ENCODE measurements at places on chromosomes 1 and 21.

DNA sequence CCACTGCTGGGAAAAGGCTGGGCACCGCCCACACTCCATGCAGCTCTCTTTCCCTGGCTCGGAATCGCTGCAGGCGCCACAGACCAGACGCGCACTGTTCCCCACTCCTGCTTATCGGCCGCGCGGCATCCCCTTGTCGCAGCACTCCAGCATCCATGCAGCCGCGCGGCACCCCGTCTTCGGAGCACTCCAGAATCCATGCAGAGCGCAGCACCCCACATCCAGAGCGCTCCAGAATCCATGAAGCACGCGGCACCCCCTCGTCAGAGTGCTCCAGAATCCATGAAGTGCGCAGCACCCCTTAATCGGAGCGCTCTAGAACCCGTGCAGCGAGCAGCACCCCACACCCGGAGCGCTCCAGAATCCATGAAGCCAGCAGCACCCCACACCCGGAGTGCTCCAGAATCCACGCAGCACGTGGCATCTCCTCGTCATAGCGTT, 9.5 kb downstream of the TFF3 start:
- no peak for DNase-seq

GRCh38 chr1:118159569-118159968, 25.5 kb downstream of the SPAG17 start:
- no peak for DNase-seq

DNA sequence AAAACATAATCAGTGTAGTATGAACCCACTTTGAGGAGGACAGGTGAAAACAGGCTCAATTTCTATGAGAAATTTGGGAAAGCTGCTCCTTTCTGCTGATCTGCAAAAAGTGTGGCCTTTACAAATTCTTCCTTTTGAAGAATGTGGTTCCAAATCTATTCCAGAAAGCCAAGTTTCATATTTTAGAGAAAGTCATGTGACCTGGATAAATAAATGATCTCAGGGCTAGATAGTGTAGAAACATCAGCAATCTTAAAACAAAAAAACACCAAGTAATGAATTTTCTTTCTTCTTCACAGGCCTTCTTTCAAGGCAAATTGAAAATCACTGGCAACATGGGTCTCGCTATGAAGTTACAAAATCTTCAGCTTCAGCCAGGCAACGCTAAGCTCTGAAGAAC, 11.7 kb upstream of the PODN start:
- no peak for DNase-seq

DNA sequence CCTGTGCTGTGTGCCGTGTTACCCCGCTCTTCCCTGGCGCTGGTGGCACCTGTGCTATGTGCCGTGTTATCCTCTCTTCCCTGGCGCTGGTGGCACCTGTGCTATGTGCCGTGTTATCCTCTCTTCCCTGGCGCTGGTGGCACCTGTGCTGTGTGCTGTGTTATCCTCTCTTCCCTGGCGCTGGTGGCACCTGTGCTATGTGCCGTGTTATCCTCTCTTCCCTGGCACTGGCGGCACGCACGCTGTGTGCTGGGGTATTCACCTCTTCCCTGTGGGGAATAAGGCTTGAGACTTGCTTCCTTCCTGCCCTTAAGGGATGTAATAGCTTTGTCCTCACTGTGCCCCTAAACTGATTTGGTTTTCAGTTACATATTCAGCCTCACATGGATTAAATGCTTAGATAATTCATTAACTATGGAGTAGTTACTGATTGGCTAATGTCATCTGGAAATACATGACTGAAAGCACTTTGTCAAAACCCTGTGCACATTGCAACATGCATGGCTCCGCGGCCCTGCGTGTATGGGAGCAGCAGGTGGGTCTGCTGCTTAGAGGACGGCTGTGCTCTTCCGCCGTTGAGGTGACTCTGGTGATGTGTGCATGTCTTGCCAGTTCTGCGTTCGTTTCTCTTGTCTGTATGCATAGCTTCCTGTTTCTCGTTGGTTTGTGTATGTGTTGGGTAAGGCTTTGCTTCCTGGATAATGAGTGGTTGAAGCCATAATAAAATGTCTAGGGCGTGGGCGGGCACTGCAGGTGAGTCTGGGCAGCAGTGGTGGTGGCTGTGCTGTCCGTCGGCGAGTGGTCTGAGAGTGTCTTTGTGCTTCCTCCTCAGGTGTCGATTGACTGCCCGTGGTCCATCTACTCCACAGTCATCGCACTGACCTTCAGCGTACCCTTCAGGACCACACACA, 17.9 kb upstream of the PWP2 start:
- peak; percentile 26 for DNase-seq

GRCh38 chr1:178096421-178096820, 2.5 kb downstream of the RASAL2 start:
- DNase-seq = no peak

GRCh38 chr1:156407344-156407743, 38.3 kb downstream of the RHBG start:
- no peak for DNase-seq

GRCh38 chr1:13407811-13408210, 2.4 kb upstream of the PRAMEF20 start:
- no peak for DNase-seq

DNA sequence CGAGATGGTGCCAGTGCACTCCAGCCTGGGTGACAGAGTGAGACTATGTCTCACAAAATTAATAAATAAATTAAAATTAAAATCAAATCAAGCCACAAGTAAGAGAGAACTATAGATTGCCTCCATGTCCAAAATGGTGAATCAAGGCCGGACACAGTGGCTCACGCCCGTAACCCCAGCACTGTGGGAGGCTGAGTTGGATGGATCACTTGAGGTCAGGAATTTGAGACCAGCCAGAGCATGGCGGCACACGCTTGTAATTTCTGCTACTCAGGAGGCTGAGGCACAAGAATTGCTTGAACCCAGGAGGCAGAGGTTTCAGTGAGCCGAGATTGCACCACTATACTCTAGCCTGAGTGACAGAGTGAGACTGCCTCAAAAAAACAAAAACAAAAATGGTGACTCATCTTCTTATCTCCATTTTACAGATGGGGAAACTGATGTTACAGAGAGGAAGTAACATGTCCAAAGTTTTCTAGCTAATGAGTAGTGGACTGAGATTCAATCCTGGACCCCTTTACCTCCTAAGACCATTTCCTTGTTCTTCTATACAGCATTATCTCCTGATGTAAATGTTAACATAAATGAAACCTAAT, 99.0 kb upstream of the HNRNPU start:
- no peak for DNase-seq

DNA sequence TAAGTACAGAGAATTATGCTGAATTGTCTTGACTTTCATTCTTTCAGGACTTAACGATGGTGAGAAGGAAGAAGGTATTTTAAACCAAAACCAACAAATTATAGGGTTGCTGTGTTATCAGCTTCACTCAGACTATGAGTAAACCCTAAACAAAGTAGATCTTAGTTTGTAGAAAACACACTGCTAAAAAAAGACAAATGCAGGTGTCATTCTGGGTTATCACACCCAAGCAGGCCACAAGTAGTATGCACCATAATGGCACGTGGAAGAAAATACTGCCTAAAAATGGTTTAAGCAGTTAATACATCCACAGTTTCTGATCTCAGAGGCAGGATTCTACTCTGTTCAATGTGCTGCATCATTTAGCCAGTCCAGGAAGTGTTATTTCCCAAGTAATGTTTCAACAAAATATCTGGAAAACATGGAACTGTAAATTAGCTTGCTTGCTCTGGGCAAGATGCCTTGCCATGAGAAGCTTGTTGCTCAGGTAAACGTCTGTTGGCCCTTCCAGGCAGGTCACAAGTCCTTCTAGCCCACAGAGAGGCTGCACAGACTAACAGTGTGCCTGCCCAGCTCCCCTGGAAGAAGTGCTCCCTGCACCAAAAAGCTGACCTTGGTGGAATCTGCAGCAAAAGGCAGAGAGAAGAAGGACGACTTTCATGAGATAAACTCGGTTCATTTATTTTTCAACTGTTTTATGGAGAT, 4.1 kb downstream of the DIPK1A start:
- DNase-seq = no peak

DNA sequence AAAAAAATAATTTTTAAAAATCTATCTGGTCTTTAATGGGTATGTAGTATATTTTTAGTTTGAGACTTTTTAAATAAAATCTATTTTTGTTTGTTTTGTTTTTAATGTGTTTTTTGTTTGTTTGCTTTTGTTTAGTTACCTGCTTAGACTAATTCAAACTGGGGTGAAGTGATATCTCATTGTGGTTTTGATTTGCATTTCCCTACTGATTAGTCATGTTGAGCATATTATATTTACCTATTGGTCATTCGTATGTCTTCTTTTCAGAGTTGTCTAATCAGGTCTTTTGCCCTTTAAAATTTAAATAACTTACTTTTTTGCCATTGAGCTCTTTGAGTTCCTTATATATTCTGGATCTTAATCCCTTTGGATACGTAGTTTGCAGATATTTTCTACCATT, 20.3 kb downstream of the CD1B start:
- DNase-seq = no peak

- no peak for DNase-seq
Observed at GRCh38 chr1:240658312-240658960, 46.5 kb upstream of the GREM2 start.

- DNase-seq = peak; percentile 95
Observed at GRCh38 chr1:23168445-23169194, at the start of gene LUZP1. TSS of gene LUZP1 (minus strand) at chr1:23168856.

DNA sequence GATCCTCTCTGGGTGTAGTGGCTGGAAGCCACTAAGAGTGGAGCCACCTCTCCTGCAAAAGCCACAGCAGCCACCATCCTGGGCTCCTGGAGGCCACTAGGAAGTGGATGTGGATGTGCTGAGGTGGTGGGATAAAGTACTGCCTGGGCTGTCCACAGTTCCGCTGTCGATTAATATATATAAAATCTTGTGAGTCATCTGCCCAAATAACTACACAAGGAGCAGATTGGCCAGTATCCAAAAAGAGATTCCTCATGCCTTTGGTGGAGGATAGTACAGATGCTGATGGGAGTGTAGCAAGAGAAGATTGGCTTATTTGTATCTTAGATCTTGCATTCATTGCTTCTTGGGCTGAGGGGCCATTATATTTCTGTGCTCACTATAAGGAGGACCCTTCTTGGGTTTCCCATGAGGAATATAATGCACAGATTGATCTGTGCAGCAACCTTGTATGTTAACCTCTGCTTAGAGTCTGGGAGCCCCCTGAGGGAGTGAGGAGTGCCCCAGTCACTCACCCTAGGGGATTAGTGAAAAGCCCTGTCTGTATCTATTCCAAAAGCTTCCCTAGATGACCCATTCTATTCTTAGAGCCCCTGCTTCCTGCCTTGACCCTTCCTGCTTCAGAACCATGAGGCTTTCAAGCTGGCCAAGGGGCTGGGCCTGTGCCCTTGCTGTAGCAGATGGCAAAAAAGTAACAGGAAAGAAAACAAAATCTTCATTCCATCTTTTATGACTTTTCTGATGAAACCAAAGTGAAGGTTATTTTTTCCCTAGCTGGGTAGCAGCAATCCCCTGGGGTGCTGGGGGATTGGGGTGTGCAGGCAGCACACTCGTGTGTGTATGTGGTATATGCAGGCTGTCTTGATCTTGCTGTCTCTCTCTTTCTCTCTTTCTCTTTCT, 31.7 kb downstream of the RCSD1 start:
- DNase-seq = peak; percentile 52

- DNase-seq = no peak
Observed at GRCh38 chr1:54421101-54421504, 14.9 kb upstream of the SSBP3 start.

DNA sequence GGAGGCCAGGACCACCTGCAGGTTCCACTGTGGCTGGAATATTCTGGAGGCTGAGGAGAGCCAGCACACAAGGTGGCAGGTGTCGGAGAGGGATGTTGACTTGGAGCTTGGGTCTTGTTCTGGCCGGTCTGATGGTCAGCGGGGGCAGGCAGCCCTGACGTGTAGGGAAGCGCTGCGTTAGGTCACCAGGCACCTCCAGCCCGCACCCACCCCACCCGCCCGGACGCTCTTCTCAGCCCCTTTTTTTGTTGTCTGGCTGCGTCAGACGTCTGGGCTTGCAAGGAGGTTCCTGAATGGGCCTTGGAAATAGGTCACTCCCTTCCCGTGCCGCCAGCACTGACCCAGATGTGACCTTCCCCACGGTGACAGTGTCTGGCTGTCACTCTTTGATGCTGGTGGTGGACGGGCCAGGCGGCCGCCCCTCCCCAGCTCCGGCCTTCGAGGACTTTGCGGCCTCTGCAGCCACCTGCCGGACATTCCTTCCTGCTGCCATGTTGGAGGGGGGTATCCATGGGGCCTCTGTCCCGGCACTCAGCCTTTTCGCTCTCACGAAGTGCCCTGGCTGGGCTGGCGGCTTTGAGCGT, 30.1 kb downstream of the SPSB1 start:
- no peak for DNase-seq

DNA sequence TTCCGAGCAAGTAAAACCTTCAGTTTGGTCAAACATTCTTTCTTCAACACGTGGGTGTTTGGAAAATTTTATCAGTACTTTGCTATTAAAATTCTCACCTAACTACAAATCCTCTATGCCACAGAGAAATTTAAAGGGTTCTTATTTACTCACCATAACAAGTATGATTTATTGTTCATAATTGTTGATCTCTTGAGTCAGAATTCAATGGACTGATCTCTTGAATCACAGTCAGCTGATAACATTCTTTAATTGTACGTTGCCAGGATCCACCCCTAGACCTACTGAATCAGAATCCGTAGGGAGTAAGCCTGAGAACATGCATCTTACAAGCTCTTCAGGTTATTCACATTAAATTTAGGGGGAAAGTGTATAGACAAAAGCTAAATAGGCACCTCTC, 51.2 kb downstream of the DIPK1A start:
- DNase-seq = no peak

DNA sequence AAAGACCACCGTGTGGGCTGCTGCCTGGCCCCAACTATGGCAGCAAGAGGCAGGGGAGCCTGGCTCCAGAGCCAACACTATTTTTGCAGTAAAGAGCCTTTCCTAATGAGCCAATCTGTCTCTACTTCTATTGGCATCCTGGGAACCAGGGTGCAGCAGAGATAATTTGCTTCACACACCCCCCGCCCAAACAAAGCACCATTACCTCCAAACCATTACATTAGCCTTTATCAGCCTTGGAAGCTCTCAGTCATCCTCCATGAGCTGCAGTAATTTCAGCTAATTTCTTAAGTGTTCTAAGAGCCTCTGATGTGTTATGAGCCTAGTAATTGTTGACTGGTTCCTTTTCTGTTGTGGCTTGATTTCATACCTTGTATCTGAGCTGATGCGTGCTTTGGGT, 21.6 kb downstream of the ARMH1 start:
- no peak for DNase-seq

- DNase-seq = no peak
Observed at GRCh38 chr1:226438007-226438406, 30.1 kb upstream of the PARP1 start.

- no peak for DNase-seq
Observed at GRCh38 chr1:30830537-30830936, 73.0 kb upstream of the LAPTM5 start.

DNA sequence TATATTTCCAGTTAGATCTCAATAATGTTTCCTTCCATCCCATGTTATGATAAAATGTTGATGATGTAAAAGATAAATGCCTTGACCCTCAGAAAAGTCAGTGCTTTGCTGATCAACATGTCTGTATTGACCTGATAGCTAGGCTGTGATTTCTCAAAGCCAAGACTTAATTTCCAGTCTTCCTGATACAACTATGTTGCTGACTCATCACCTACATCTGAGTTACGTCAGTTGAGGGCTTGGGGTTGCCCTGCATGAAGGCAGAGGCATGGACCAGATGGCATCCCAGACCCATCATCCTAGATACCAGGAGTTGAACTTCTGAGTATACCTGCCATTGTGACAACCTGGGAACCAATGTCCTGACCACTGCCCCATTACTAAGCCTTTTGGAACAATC, 4.8 kb downstream of the LCE1D start:
- DNase-seq = no peak

- DNase-seq = peak; percentile 75
Observed at GRCh38 chr1:234699795-234700665, 90.1 kb upstream of the IRF2BP2 start.
